ENCODE measurements at places on chromosomes 3 and 15. TPM values are rescaled to one million over a fixed set of nuclear protein-coding genes. Genes with fewer than 3 reads are reported as not detected.

Gene ADIPOQ
- total RNA-seq, result 10.7 TPM

- no peak for DNase-seq
Observed at GRCh38 chr15:65373163-65373651, 4.6 kb downstream of the IGDCC3 start.

DNA sequence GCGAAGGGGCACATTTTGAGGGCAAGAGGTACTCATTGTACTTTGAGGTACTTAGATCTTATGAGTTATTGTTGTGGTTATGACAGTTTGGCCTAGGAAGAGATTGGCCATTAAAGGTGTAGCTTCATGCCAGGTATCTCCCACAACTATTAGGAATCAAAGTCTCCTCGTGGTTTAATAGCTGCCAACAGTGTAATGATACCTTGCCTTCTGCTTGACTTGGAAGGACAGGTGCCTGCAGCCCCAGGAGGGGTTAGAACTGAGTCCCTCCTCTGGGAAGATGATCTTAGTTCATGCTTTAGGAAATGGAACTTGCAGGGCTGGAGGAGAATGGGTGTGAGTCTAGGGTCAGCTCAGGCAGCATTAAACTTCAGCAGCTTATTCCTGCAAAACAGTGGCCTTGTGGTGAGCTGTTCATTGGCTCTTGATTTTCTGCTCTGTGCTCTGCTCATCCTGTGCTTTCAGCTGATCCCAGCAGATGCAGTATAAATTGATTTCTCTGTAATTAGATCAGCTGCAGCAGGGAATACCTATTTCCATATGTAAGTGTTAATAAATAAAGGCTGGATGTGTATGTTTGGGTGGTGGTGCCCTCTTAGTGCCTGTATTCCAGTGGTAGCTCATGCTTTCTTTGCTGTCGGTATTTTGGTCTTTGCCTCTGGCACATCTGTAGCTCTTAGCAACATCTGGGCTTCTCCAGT, 40.5 kb downstream of the ZNF609 start:
- no peak for DNase-seq

- no peak for DNase-seq
Observed at GRCh38 chr3:56314842-56315241, 153.4 kb downstream of the ERC2 start.

DNA sequence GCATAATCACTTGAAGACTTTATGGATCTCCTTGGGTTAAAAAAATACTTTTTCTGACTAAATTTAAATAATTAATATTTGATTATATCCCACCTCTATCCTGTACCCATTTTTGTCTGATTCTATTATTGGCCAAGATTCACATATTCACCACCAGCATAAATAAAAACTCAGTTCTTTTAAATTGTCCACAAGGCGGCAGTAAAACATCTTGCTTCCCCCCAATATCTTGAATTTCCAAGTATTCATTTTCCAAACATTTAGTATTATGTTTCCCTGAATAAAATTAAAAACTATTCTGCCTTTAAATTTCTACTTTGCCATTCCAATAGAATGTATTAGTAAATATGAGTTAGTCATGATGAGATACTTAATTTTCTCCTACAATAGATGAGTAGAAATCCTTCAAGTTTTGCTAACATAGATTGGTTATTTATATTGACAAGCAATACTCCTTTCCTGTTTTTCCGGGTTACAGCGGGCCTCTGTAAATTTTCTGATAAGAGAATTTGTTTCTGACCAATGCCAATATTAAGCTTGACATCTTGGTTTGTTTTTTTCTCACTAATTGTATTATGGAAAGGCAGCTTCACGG, 218.7 kb upstream of the MDFIC2 start:
- DNase-seq, result no peak

DNA sequence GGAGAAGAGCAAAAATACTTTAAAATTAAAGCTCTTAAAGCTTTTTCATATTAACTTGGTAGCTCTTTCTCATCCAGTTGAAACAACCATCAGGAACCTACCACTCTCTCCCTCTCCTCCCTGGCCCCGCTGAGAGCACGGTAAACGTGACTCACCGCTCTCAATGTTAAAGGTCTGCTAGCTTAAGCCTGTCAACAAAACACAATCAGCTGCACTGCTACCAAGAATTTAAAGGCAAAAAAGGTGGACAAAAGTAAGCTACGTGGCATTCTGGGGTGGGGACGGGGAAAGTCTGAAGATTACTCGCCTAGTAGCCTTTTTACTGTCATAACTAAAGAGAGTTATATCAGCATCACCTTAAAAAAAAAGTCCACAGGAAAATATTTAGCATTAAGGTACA, 8.4 kb upstream of the GP5 start:
- no peak for DNase-seq

Gene GRK7
- not detected for total RNA-seq

DNA sequence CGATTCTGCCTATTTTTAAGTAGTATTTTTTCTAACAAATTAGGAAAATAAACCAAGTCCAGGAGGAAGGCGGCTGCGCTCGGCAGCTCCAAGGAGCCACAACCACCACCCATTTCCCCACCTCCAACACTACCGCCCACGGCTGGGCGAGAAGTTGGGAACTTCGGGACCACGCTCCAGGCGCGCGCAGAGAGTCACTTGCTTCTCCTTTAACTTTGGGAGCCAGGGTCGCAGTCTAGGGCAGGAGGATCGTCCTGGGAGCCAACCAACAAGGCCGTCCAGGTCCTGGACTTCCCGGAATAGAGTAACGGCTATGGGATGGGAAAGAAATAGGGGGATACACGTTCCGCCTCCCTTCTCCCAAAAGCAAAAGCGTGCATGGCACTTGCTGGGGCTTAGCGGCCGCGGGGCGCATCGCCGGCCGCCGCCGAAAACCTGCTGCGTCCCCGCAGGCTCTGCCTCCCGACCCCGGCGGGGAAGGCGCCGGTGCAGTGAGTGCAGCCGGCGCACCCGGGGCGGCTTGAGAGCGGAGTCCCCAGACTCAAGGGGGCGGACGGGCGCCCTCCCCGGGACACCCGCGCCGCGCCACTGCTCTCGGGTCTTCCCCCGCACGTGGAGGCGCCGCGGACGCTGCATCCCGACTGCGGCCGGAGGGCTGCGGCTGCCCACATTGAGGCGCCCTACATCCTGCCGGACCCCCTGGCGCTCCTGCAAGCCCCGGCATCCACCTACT, 699 bp downstream of the MEGF11 start:
- no peak for DNase-seq

DNA sequence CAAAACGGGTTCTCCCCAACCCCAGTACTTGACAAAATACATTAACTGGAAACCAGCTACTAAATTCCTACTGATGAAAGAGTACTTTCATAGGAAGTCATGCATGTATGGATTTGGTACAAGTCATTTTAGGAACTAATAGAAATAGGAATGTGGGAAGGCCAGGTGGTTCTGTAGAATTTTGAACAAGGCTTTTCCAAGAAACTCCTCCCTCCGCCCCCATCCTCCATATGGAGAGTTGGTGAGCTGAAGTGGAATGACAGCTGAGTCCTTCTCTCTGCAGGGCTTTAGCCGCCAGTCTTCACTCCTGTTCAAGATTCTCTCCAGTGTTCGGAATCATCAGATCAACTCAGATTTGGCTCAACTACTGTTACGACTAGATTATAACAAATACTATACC, 33.2 kb downstream of the TUBGCP4 start:
- no peak for DNase-seq

Gene GP5
- total RNA-seq, result 0.19 TPM

DNA sequence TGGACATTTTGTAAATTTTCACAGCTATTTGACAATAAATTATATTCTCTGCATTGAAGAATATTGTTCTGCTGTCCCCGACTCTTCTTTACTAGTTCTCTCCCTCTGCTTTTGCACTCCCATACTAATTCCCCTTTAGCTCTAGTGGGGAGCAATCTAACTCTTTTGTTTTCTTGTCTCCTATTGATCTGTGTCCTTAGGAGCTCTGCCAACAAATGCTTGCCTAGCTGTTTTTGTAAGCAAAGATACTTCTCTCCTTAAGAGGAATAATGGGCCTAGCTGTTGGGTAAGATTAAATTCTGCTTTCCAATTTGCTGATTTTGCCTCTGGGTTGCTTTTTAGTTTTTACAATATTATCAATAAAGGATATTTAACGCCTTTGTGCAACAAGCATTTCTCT, 17.7 kb downstream of the ADAMTSL3 start:
- DNase-seq, result no peak

DNA sequence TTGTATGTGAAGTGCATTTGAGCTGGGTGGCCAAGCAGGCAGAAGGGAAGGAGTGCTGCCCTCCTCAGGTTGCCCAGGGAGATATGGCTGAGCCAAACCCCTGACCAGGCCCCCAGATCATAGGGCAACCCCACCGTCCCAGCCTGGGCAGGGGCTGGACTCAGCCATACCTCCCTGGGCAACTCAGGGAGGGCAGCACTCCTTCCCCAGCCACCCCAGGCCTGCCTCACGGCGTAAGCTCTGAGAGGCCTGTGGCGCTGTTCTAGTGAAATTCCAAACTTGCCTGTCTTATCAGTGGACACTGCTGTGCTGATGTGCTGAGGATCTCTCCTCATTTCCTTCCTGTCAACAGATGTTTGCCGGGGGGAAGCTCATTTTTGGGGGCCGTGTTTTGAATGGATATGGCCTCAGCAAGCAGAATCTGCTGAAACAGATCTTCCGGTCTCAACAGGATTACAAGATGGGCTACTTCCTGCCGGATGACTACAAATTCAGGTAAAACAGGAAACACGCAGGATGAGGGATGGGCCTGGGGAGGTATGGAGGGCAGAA, 57.6 kb upstream of the FGD5 start:
- DNase-seq, result no peak

Gene PLA1A
- not detected for total RNA-seq

Gene SCG5
- total RNA-seq, result not detected

Gene RTP4
- not detected for total RNA-seq

Gene SATB1
- 27.2 TPM for total RNA-seq

DNA sequence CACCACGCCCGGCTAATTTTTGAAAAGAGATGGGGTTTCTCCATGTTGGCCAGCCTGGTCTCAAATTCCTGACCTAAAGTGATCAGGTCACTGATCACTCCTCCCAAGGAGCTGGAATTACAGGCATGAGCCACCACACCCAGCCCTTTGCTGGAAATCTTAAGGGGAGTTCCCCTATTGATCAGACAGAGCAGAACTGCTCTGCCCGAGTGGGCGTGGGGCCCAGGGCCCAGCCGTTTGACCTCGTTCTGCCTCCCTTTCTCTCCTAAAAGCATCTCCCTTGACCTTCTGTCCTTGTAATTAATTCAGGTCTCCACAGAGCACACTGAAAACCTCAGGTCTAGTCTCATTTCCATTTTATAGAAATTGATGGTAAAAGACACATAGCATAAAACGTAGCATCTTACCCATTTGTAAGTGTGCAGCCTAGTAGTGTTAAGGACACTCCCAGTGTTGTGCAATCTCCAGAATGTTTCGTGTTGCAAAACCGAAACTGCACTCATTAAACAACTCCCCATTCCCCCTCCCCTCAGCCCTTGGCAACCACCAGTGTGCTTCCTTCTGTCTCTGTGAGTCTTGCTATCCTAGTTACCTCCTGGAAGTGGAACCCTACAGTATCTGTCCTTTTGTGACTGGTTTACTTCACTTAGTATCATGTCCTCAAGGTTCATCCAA, 89.3 kb downstream of the SLCO3A1 start:
- peak; percentile 93 for DNase-seq

- DNase-seq, result no peak
Observed at GRCh38 chr3:188026191-188026968, 127.6 kb upstream of the LPP start.

Gene PLCH1
- total RNA-seq, result 0.79 TPM

- DNase-seq, result peak; percentile 94
Observed at GRCh38 chr3:9916734-9917680, at the start of gene IL17RC. TSS of gene IL17RC (plus strand) at chr3:9917098. CDS start at chr3:9917316, 218 bp downstream.

Gene CAMK2N2
- not detected for total RNA-seq

Gene CTXN2
- total RNA-seq, result not detected

Gene IMPG2
- total RNA-seq, result 0.04 TPM

Gene C3orf85
- not detected for total RNA-seq

Gene ROPN1
- 1.8 TPM for total RNA-seq

GRCh38 chr3:62708638-62709373, 166.4 kb downstream of the CADPS start:
- no peak for DNase-seq

DNA sequence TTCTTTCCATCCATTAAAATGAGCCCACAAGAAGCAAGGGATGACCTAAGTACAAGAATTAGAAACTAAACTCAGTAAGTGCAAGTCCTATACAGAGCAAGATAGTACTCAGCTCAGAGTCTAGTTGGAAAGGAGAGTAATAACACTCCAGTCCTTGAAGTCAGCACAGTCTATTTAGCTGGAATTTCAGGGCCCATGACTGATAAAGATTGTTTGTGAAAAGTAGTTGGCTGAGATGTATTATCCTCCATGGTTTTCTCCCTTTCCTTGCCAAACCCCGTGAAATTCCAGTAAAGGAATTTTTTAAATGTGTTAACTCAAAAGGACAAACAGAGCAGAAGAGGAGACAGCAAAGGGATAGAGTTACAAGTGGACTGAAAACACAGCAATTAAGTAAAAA, 127.2 kb upstream of the STT3B start:
- DNase-seq, result no peak
